ENCODE measurements at places on chromosomes 6 and 20. TPM values are rescaled to one million over a fixed set of nuclear protein-coding genes. Genes with fewer than 3 reads are reported as not detected.
A peak's percentile ranks its signal among the peaks of the same experiment; 100 is the strongest.

The HLA-E gene
- 354 TPM for total RNA-seq

The SMOC2 gene
- total RNA-seq = 167 TPM

DNA sequence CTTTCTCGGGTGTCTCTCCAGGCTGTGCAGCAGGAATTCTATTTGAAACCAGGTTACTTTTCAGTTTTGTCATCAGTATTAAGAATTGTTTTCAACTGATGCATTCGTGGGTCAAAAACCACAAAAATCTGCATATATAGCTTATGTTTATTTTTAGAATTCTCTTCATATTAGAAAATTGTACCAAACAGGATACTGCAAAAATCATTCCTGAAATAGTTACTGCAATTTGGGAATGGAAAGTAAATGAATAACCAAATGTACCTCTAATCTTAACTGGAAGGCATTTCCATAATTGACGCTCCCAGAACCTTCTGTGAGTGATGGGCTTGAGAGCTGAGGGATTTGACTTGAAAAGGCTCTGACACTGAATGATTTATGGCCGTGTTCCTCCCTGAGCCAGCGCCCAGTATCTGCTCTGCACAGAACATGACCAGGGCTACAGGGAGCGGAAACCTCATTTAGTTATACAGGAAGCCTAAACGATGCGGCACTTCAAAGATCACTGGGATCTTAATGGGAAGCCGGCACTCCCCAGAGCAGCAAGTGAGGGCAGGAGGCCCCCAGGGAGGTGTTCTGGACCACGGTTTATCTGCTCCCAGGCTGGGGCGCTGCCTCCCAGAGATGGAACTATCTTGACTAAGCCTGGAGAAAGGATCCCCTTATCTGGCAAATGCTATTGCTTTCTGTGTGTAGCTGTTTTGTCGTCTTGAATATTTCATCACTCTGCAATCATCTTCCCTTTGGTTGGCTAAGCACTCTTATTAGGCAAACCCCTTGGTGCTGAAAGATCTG is 446.0 kb downstream of the QKI start:
- H3K27me3 ChIP-seq = no peaks in the 10 kb centered on the region
- H3K4me3 ChIP-seq = no peak overlapping the region
- H3K4me1 ChIP-seq = no peaks in the 10 kb centered on the region
- DNase-seq = no peak

DNA sequence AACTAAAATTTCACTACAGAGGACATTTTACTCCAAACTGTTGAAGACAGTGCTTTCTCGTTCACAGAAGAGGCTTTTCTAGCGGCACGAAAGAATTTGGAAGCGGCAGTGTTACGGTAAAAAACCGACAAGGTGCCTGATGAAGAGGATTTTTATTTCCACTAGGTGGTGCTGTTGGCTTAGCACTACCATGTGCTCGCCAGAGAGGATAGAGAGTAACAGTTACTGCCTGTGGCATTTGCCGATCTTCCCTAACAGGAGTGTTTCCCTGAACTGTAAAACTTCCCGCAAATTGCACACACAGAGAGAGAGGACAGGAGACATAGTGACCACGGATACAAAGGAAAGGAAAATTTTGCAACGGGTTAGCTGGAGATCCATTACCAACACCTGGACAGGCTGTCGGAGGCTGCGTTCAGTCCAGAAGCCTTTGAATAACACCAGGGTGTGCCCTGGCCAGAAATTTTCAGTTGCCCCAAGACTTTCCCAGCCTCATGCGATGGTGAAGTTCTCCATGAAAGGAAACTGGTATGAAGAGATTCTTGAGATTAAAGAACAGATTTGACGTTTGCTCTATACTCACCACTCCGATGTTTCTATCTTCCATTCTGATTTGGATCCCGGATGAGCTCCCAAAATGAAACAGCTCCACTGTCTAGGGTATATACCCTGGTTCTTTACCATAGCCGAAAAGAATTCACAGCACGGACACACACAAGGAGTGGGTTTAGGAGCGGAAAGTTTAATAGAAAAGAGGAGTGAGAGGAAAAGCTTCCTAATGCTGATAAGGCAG is 48.1 kb downstream of the HLA-DPB1 start:
- DNase-seq = no peak
- H3K4me1 ChIP-seq = no peaks in the 10 kb centered on the region
- no peak overlapping the region for H3K27ac ChIP-seq
- no peaks in the 10 kb centered on the region for H3K27me3 ChIP-seq

GRCh38 chr6:130834482-130835251 is 7.5 kb downstream of the SMLR1 start:
- H3K4me3 ChIP-seq = no peak overlapping the region
- no peaks in the 10 kb centered on the region for H3K36me3 ChIP-seq
- no peaks in the 10 kb centered on the region for H3K4me1 ChIP-seq
- H3K27me3 ChIP-seq = no peaks in the 10 kb centered on the region

- no peak overlapping the region for H3K4me3 ChIP-seq
- H3K27ac ChIP-seq = peak overlapping the region; percentile 12
- no peaks in the 10 kb centered on the region for H3K36me3 ChIP-seq
- H3K4me1 ChIP-seq = no peaks in the 10 kb centered on the region
- no peak for DNase-seq
Observed at GRCh38 chr6:113669606-113670005, 187.5 kb upstream of the MARCKS start.
